ENCODE measurements at places on chromosomes 4 and X.

GRCh38 chrX:8864161-8864560 is 63.0 kb upstream of the FAM9A start:
- no peak for DNase-seq

DNA sequence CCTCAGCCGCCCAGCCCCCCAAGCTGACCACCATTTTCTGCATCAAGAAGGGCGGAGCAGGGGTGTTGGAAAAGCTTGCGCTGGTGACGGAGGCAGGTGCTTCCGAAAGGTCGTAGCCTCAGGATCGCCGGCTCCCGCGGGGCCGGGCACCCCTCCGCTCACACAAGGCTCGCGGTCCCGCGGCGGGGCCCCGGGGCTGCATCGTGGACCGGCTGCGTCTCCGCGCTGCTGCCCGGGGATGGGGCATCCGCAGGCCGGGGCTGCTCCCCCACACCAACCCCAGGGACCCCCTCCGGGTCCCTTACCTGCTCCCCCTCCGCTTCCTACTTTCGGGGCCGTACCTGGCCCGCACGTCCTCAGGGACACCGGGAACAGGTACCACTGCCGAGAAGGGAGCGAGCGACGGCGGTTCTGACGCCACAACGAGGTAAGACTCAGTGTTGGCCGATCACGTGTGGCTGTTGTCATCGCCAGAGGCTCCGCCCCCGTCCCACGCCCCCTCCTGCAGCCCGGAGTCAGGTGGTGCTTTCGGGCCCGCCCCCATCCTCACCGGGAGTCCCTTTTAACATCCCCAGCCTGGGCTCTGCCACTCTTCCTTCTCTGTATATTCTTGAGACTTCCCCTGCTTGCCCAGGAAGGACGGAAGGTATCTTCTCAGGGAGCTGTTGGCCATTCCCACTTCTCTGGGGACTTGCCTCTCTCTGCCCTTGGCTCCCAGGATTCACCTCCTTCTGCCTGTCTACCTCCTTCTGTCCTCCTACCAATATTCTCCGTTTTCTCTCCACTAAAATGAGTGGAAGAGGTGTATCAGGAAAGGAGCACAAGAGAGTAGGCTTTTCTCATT is at the start of gene BEX2:
BEX2 (minus strand) TSS at position 436 of the 844 bp plus-strand sequence. CDS start 1,014 bp downstream, outside the sequence.
- peak; percentile 87 for DNase-seq

DNA sequence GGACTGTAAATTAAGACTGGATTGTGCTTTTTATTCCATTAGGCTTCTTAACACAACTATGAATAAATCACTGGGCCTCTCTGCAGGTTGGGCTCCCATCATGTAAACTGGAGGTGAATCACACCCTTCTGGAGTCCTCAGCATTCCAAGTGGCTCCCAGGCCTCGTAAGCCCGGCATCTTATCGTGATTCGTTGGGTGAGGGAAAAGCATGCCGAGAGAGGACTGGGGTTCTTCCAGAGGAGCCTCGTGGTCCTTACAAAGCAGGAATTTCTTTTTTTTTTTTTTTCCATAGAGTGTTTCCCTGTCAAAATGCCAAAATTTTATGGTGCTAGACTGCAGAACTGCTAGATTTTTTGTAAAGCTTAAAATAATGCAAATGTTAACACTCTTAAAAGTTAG is 20.0 kb downstream of the CLDN22 start:
- DNase-seq = no peak

DNA sequence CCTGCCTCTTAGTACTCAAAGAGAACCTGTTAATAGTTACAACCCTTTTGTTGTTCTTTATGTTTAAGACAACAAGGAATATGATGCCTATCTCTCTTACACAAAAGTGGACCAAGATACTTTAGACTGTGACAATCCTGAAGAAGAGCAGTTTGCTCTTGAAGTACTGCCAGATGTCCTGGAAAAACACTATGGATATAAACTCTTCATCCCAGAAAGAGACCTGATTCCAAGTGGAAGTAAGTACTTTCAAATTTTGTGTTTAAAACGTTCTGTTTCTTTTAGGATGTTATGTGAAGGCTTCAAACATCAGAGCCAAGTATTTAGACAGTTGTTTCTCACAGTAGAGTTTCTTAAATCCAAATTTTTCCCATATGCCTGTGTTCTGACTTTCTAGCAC is 67.2 kb upstream of the NRK start:
- no peak for DNase-seq

DNA sequence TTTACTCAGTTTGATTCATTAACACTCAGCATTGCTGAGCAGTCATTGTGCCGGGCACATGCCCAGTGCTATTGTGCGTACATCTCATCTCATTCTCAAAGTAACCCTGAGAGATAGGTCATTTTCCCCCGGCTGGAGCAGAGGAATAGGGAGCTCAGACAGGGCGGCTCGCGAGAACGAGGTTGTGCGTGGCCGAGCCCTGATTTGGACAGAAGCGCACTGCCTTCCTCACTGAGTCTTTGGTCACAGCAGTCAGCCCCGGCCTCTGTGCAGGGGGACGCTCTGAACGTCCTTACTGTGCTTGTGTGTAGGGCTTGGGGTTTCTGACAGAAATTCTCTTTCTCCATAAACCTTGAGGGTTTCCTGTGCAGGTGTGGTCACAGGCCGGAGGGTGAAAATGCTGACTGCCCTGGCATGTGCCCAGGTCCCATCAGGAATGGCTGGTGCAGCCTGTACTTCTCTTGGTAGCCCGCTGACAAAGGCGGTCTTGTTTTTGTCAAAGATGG is 39.5 kb downstream of the NOP14 start:
- DNase-seq = no peak

DNA sequence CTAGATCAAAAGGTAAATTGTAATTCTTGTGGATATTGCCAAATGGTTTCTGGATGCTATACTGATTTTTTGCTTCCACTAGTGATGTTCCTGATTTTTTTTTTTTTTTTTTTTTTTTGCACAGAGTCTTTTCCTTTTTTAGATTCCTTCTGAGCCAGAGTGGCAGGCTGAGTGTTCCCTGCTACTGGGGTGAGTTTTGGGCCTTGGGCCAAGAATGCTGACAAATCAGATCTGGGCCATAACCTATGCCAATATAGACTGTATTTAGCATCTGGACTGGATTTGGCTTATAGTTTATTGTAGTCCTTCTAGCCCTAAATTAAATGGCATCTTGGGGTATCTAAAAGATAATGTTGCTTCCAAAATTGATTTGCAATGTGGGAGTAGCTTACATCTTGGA is 52.8 kb downstream of the REPS2 start:
- no peak for DNase-seq

GRCh38 chr4:104248726-104249125 is 246.0 kb downstream of the CXXC4 start:
- DNase-seq = no peak

GRCh38 chr4:183540410-183541009 is 35.7 kb downstream of the ING2 start:
- no peak for DNase-seq

DNA sequence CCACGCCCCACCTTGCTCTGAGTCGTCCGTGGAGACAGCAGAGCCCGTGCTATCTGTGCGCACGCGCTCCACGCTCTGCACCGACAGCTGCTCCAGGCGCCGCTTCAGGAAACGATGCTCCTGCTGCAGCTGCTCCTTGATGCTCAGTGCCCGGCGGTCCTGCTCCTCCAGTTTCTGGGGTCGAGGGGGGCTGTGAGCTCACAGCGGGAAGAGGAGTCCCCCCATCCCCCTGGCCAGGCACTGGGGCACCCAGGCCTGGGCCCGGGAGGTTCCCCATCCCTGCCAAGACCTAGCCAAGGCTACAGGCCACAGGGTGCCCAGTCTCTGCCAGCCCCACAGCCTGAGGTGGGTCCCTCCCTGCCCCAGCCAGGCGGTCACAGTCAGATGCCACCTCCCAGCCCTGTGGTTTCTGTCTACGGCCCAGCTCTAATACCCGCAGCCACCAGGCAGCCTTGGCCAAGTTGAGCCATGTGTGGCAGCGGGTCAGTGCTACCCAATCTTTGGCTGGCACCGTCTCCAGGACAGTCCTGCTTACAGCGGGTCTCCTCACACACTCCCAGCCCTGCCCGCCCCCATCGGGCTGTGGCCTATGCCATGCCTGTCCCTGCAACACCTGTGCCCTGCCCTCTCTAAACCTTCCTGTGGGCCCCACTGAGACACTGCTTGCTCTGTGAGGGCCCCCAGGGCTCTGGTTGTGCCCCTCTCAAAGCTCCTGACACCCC is 9.3 kb upstream of the HAUS3 start:
- DNase-seq = no peak

GRCh38 chr4:59122626-59123025 is 2012.4 kb upstream of the IGFBP7 start:
- DNase-seq = no peak

DNA sequence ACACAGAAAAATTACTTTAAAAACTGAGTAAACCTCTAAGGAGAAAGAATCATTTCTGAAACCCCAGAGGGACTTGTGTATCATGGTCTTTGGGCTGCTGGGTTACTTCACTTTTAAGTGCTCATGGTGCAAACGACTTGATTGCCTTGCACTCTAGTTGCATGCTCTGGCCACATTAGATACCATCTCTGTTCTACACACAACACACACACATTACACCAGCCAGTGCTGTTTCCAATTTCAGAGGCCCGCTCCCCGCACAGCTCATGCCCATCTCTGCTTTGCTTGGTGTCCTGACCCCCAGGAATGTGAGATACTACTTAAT is 2.1 kb downstream of the PPP3CA start:
- DNase-seq = no peak

- DNase-seq = peak; percentile 22
These were observed 2.4 kb upstream of the RAB40AL start for GRCh38 chrX:102934624-102935023.

DNA sequence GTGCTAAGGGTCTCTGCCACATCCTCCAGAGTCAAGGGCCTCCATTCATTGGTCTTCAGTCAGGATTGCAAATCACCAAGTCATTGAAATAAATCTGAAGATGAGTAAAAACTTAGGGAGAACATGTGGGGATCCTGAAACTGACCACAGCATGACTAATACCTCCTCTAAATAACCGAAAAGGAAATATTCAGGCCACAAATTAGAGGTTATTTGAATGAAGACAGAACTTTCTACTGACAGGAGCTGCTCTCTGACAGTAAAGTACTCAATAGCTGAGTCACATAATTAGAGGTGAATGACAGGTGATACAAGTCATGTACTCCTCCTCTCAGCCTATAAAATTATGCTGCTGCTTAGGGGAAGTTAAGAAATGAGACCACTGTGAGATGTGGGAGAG is 240.2 kb upstream of the F9 start:
- no peak for DNase-seq

- DNase-seq = no peak
These were observed 1128.4 kb downstream of the ADGRL3 start for GRCh38 chr4:62328526-62328925.

DNA sequence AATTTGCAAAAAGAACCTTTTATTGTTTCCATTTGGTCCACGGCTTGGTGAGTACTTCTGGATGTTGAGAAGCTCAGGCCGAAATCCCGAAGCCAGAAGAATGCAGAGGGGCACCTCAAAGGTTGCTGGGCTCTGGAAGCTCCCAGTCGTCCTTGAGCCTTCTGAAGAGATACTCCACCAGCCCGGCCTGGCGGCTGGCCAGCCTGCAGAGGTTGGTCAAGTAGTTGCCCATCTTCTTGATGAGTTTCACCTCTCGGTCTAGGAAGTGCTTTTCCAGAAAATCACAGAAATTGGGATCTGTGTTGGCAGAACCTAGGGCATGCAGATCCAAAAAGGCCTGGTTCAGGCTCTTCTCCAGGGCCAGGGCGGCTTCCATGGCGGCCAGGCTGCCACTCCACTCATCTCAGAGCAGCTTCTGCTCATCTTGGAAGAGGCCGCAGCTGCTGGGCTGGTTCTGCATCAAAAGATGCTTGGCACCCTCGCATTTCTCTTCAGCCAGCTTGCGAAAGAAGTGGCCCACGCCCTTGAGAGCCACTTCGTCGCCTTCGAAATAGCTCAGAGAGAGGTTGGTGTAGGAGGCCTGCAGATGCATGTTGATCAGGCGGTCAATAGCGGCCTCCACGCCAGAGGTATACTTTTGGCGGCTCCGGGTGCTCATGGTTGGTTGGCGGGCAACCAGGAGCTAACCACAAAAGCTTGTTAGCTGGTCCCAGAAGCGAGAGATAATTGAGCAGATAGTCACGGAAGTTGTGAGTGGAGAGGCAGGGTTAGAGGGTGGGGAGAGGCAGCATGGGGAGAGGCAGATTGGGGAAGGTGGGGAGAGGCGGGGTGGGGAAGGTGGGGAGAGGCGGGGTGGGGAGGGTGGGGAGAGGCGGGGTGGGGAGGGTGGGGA is 76.5 kb upstream of the TSPAN7 start:
- DNase-seq = no peak

DNA sequence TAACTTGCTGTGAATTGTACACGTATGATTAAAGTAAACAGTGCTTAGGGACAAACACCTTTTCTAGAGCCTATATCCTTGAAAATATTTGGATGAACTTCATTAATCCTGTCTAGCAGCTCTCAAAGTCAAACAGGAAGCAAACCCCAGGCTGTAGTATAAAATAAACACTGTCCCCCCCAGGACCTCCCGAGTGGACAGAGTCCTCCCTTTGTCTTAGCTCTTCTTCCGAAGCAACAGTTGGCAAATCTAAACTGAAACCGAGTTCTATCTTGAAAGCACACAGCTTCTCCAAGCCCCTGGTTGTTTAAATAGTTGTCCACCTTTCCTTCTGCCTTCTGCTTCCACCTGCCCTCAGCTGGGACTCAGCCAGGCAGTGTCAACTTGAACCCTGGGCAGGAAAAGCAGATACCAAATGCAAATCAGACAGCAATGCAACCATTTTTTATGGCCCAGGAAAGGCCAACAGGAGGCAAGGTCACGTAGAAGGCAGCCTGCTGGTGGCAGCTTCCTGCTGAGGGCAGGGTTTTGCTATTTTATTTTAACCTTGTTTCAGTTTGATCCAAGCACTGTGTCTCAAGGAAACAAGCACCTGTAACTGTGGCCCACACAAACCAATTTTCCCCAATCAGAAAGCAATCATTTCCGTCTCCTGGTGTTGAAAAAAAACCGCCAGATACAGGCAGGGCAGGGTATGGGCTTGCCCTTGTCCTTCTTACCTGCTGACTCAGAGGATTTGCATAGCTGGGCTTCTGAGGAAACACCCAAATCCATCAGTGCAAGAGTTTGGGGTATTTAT is 110.3 kb upstream of the KIT start:
- no peak for DNase-seq

DNA sequence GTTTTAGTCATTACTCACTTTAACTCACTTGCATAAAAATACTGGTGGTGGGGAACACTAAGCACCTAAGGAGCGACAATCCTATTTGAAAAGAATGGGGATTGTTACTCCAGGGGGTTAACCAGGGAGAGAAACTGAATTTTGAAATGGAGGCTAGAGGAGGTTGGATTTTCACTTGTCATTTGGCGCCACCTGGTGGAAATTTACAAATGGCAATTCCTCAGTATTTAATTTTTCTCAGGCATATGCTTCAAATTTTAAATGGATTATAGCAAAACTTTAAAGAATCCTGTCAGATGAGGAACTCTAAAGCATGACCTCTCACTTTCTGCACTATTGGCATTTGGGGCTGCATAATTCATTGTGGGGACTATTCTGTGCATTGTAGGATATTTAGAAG is 2.7 kb upstream of the GEMIN8 start:
- DNase-seq = peak; percentile 66

GRCh38 chr4:74875451-74875850 is 57.5 kb upstream of the PARM1 start:
- no peak for DNase-seq

All from CD4-positive, alpha-beta T cell treated with Interleukin-21 for 1 hour (primary cell).